ENCODE measurements at places on chromosomes 7 and 10. TPM values are rescaled to one million over a fixed set of nuclear protein-coding genes. Genes with fewer than 3 reads are reported as not detected.

DNA sequence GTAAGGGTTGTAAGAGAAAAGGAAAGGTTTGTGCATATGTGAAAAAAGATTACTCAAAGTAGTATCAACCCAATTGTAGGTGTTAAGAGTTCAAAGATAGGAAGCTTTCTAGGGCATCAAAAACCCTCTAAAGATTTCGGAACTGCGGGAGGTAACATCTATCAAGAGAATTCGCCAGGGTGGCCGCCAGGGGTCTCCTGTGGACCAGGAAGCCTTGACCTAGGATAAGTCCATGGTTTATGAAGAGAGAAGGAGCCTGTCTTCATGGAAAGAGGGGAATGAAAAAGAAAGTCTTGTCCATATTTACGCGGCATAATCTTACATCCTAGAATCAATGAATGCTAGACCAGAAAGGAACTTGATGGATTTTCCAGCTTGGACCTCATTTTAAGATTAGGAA is 140.7 kb upstream of the CALCR start:
- DNase-seq, result peak; percentile 73

DNA sequence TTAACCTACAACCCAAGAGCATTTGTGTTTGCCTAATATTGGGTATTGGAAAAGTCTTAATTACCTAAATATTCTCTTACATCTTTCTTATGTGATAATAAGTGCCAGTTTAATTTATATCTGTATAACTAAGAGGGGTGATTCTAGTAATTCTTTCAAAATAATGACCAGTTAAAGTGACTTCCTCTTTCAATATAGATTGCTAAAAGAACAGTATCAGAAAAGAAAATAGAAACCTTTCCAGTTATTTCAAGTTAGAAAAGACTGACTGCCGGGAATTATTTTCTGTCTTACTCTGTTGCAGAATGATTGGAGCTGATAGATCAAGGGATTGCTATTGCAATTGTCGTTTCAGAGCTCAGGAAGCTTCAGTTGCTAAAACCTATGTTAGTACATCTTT is 525.0 kb upstream of the SEMA3D start:
- no peak for DNase-seq

- DNase-seq, result no peak
Observed at GRCh38 chr7:17802056-17802455, 138.2 kb downstream of the SNX13 start.

GRCh38 chr10:104038537-104038936 is 47.1 kb downstream of the COL17A1 start:
- no peak for DNase-seq

DNA sequence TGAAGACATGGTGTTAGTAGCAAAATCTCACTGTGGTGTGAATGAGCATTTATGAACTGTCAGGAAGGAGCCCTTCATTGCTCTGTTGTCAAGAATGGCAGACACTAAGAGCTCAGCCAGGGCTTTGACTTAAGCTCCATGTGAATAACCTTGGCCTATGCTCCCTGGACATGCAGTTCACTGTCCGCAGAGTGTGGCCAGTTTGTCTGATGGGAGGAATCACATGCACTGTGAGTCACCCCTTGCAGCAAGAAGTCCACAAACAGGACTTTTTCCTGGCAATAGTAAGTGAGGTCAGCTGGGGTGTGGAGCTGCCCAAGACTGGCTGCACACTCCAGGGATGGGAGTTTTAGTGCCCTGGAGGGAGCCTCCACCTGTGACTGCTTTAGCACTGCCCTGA is 49.5 kb downstream of the ZNF37A start:
- no peak for DNase-seq

DNA sequence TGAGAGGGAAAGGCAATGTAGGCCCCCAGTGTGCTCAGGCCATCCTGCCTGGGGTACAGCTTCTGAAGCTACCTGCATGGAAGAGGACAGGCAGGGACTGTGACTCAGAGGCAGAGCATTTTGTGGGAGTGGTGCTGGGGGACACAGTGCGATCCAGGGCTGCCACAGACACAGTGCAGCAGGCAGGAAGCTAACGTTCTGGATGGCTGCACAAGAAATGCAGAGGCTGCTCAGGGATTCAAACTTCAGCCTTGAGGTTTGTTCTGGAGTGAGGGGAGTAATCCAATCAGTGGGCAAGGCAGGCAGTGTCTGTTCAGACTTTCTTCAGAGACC is 648.0 kb upstream of the IGFBP3 start:
- DNase-seq, result no peak

DNA sequence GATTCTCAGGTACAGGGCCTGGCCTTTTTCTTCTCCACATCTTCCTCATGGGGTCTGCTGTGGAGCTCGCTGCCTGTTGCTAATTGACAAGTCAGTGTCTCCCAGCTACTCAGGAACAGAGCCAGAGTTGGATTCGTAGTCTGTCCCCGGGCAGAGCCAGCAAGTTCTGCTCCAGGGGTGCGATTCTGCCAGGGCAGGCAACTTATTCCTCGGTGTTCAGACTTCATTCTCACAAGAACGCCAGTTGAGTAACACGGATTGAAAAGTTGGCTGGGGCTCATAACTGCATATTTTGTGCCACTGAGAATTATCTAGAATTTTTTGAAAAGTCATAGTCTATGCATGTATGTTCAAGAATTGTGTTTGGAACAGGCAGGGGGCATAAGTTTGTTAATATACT is 336.7 kb upstream of the NPVF start:
- DNase-seq, result no peak

DNA sequence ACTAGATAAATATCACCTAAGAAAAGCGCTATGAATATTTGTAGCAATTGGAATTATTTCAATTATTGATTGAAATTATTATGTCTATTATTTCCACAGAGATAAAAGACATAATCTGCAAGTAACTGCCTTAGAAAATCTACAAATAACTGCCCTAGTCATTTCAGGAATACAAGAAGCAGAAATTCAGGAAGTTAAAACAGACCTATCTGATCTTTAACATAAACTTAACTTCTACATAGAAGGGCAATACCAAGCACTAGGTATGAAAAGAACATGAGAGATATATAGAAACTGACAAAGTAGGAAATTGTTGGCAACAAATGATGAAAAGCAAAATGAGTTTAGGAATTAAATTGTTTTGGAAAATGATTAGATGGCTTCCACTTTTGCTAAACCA is 31.8 kb upstream of the AKR1B10 start:
- DNase-seq, result no peak

The TMEM254 gene
- 2.3 TPM for total RNA-seq

DNA sequence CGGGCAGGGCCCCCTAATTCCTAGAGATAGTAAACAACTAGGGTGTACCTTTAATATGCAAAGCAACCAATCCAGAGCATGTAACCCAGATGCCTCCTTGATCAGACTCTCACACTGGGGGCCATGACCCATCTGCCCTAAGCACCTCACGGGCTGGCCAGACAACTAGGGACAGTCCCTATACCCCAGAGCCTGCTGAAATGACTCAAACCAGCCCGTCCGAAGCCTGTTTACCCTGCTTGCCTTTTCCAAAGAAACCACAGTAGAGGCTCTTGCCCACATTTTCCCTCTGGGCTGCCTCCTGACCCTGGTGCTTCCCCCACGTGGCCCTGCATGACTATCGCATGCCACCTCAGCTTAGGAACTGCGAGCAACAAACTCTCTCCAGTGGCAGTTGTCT is 46.2 kb downstream of the RGS10 start:
- DNase-seq, result no peak

DNA sequence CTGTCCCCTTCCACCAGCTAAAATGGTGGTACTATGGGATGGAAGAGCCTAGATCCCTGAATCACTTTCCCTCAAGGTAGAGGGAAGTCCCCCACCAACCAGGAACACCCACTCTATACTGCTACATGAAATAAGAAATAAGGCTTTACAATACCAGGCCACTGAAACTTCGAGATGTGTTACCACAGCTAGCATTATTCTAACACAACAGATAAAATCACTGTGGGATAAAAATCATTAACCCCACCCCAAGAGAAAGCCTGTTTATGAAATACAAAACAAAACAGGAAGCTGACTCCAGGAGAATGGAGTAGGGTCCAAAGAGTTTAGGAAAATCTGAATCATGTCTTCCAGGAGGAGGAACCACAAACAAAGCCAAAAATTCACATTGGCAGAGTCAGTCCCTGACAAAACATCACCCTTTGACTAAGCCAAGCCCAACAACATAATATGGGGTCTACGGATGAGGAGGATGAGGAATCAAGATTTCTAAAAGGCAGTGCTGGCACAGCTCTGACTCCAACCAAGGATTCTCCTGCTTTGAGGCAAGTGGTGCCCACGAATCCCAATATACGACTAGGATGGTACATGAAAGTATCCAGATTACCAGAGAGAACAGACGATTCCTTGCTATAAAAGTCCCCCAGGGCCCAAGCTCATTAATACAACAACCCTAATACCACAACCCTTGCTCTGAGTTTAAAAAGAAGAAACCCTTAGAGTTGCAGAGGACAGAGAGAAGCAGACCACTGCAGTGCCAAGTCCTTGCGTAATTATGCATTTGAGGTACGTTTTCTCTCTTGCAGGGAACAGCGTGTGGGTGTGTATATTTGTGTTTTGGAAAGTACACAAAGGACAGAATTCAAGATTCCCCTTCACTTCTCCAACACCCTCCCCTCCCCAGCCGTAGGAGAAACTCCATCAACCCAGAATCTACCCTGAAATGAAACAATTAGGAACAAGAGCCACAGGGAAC is 23.7 kb downstream of the XPNPEP1 start:
- no peak for DNase-seq

The NDUFB2 gene
- total RNA-seq, result 329 TPM

DNA sequence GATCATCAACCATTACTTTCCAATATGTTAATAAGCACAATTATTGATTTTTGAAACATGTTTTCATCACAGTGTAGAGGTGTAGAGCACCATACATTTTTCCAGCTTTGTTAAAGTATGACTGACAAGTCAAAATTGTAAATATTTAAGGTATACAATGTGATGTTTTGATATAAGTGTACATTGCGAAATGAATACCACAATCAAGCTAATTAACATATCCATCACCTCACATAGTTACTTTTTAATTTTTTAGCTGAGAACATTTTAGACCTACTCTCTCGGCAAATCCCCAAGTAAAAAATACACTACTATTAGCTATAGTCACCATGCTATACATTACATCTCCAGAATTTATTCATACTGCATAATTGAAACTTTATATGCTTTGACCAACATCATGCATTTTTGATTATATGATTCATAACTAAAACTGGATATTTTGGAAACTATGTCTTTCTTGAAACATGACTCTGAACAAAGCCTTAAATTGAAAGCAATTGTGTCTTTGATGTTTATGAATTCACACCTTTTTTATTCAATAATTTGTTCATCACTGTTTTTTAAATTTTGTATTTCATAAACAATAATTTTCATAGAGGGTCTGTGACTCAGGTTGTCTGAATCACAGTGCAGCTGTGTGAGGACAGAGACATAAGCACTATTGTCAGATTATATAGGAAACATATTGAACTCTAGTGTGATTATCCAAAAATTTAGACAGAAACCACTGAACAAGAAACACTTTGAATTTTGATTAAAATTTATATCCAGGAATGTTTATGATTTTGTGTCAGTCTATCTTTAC is 486.1 kb downstream of the SEMA3D start:
- DNase-seq, result no peak

The PRKG1 gene
- 0.22 TPM for total RNA-seq

DNA sequence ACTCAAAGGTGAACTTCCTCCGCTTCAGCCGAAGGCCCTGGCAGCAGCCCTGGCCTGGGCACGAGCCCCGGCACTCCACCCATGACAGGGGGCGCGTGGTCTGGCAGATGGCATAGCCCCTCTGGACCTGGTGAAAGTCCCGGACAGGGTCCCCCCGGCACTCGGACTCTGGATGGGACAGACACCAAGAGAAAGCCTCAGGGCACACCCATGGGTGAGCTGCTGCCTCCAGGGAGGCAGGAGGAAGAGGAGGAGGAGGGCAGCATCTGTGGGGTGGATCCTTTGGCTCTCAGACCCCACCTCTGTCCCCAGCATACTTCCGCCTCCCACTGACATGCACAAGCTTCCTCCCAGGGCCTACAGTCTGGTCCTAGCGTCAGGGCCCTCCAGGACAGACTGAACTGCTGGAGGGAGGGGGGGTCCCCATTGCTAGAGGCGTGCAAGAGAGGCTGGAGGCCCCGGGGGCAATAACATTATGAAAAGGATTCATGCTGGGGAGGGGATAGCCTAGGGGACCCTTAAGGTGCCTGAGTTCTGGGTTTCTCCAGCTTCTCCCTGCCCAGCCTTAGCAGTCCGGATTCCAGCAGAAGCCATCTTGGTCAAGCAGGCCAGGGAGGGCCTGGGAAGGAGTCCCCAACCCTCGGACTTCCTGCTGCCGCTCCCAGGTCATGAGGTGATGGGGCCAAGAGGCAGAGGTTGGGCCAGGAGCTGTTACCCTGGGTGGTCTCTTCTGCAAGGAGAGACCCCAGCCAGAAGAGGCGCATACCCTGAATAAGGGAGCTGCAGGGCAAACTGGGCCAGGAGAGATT is 169.3 kb downstream of the LCOR start:
- no peak for DNase-seq

GRCh38 chr10:110780704-110781103 is 91.0 kb upstream of the PDCD4 start:
- DNase-seq, result no peak

DNA sequence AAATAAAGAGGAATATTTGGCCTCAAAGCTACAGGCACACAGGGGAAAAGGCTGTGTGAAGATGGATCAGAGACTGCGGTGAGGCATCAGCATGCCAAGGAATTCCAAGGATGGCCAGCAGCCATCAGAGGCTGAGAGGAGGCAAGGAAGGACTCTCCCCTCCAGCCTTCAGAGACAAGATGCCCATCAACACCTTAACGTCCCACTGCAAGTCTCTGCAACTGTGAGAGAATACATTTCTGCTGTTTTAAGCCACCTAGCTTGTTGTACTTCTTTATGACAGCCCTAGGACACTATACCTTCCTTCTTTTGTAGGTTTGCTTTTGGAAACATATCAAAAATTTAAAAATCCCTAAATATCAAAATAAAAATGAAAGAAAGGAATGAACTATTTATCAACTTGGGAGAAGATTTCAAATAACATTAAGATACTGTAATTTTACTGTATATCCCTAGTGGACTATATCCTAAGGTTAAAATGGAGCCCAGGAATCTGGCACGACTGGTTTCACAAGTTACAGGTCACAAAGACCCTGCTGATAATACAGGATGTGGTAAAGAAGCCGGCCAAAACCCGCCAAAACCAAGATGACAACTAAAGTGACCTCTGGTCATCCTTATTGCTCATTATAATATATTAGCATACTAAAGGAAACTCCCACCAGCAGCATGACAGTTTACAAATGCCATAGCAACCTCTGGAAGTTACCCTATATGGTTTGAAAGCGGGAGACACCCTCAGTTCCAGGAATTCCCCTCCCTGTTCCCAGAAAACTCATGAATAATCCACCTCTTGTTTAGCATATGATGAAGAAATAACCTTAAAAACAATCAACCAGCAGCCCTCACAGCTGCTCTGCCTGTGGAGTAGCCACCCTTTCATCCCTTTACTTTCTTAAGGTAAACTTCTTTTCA is 185.2 kb downstream of the AVL9 start:
- DNase-seq, result no peak

The PIP gene
- not detected for total RNA-seq

The FFAR4 gene
- not detected for total RNA-seq

The HECW1 gene
- 0.47 TPM for total RNA-seq

The BMPER gene
- total RNA-seq, result not detected
